ENCODE measurements at places on chromosomes 1 and 21.

DNA sequence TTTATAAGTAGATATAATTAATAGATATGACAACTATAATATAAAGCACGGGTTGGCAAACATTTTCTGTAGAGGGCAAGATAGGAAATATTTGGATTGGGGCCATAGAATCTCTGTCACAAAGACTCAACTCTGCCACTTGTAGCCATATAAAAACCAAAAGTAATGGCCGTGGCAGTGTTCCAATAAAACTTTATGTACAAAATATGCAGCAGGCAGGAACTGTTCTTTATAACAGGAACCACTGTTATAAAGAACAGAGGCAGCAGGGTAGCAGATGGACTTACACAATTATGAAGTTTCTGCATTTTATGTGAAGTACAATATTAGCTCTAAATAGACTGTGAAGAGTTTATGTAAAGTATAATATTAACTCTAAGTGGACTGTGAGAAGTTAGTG, 16.9 kb upstream of the QSOX1 start:
- no peak for DNase-seq

DNA sequence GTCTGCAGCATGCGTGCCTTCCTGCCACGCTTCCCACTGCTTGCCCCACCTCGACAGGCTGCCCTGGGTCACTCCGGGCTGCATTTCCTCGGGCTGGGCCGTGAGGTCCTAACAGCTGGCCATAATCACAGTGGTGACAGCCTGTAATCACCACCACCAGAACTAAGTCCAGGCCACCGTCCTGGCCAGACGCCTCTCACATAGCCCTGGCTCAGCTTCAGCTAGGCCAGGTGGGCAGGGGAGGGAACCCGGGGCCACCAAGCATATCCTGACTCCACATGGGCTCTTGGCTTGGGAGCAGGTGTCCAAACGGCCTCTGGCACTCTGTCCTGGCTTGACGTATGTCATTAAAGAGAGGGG, 229.5 kb downstream of the TRABD2B start:
- DNase-seq: no peak

DNA sequence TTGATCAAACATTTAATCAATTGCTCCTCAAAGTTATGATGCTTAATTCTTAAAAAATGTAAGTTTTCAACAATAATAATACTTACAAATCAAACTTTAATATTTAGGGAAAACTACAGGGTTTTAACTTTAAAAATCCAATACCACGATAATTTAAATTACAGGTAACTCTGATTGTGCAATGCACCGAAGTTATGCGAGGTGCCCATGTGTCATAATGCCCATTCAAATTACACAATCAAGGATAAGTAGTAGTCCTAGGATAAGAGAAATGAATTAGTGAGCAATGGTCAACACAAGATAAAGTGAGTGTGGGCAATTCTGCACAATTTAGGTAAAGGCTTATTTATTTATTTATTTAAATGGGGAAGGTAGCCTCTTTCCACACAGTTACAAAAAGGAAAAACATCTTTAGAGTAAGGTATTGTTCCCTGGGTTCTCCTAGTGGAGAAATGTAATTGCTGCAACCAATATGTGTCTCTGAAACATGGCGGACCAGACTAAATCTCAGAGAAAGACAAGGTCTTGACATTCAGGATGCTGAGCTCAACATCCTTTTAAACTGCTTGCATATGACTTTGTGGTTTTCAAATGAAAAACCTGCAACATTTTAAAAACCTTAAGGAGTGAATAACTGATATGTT, 164.2 kb downstream of the TTLL7 start:
- no peak for DNase-seq

DNA sequence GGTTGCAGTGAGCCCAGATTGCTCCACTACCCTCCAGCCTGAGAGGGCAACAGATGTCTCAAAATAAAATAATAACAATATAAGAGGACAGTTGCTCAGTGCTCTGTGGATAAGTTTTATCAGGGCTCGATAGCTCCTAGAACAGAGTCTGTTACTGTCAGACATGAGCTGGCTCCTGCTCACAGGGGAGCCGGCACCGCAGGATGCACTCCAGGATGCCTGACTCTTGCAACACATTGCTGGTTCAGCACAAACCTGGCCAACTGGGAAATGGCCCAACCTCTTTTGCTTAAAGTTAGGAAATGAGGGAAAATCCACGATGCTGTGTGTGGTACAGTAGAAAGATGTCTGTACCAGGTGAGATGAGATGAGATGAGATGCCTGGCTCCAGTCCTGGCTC, 5.8 kb upstream of the CTSE start:
- peak; percentile 56 for DNase-seq

- no peak for DNase-seq
Observed at GRCh38 chr1:175287377-175287776, 94.8 kb upstream of the KIAA0040 start.

DNA sequence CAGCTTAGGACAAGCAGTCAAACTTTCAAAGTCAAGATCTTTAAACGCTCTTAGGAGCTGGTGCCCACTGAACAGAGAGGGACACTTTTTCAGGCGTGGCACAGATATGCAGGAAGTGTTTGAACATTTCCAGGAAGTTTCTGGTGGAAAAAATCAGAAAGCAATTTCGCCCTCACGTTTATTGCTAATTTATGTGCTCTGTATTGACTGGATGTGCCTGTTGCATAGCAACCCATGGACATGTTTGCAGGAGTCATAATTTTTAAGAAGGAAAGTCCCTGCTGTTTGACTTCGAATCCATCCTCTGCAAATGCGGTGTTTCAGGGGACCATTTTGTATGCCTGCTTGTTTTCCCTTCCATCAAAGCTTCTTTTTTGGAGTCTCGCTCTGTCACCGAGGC, 239.9 kb upstream of the IRF2BP2 start:
- DNase-seq: no peak

GRCh38 chr1:65297706-65298105, 11.6 kb upstream of the DNAJC6 start:
- no peak for DNase-seq

DNA sequence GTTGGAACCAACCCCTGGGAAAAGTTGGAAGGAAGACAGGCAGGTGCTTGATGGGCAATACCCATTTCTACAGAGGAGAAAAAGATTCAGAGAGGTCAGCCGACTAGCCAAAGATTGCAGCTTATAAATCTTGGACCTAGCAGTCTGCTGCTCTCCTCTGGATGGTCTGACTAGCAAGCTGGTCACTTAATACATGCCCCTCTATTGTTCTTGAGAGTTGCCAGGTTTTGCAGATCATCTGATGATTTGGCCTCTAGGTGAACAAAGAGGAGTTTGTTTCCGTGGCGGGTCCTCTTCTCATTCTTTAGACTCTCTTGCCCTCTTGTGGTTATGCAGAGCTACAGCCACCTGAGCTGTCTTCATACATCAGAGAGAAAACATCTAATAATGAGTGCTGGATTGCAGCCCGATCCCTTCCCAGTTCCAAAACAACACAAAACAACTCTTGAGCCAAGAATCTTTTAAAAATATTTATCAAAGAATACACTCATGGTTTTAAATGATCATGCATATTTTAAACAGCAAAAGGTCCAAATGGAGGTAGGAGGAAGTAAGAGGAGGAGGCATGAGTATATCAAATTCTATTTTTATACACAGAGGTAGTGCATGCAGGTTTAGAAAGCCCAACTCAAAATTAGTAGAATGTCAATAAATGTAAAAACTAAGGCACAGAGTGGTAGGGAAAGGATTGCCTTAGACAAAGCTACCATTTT, 115.7 kb downstream of the SLC30A10 start:
- DNase-seq: peak; percentile 49

DNA sequence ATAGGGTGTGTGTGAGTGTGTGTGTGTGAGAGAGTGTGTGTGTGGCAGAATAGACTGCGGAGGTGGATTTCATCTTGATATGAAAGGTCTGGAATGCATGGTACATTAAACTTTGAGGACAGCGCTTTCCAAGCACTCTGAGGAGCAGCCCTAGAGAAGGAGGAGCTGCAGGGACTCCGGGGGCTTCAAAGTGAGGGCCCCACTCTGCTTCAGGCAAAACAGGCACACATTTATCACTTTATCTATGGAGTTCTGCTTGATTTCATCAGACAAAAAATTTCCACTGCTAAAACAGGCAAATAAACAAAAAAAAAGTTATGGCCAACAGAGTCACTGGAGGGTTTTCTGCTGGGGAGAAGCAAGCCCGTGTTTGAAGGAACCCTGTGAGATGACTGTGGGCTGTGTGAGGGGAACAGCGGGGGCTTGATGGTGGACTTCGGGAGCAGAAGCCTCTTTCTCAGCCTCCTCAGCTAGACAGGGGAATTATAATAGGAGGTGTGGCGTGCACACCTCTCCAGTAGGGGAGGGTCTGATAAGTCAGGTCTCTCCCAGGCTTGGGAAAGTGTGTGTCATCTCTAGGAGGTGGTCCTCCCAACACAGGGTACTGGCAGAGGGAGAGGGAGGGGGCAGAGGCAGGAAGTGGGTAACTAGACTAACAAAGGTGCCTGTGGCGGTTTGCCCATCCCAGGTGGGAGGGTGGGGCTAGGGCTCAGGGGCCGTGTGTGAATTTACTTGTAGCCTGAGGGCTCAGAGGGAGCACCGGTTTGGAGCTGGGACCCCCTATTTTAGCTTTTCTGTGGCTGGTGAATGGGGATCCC, 18.3 kb upstream of the HDAC1 start:
- DNase-seq: no peak

DNA sequence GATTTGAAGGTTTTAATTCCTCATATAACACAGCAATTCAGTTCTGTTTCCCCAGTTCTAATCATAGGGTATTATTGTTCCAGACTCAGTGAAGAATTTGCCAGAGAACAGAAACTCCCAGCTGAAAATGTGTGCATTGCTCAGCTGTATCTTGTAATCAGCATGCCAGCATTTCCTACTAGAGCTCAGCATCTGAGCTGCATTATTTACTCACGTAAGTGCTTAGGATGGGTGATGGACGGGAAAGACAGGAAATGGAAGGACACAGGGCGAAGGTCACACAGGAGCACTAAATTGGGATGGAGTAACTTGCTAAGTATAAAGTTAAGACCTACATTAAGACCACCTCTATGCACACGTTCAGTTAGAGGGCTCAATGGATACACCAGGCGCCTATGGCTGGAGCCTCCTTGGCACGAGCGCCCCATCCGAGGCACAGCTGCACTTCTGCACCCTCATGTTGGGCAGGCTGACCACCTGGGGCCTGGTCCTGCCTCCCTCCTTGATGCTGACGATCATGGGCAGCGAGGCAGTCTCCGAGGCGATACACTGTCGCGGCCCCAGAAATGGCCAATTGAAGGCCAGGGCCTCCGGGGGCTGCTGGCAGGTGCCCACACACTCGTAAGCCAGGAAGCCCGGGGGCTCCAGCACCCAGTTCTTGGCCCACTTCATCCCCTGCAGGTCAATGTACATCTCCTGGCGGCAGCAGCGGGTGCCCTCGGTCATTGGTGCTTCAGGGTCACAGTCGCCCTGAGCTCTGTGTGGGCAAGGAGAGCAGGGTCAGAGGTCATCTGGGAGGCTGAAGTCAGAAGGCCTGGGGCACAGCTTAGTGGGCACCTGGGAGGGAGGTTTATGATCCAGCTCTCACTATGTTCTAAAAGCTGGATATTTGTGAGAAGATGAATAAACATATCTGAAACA, 3.7 kb downstream of the LEFTY2 start:
- no peak for DNase-seq

DNA sequence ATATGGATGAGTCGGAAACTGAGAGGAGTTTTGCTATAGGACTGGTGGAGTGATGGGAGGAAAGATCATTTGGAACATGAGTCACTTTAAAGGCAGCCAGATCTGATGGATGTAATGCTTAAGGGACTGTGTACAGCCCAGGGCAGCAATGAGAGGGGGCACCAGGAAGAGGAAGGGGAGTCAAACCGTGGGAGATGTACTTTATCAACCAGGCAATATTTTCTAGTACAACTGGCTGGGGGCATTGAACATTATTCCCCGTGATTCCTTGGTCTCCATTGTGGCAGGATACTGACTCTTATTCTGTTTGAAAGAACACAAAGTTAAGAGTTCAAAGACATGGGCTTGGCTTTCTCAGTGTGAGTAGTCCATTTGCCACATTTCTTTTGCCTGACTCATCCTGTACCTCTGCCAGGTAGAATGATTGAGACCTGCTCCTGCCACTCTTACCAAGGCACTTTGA, 268.2 kb upstream of the NR5A2 start:
- DNase-seq: no peak

DNA sequence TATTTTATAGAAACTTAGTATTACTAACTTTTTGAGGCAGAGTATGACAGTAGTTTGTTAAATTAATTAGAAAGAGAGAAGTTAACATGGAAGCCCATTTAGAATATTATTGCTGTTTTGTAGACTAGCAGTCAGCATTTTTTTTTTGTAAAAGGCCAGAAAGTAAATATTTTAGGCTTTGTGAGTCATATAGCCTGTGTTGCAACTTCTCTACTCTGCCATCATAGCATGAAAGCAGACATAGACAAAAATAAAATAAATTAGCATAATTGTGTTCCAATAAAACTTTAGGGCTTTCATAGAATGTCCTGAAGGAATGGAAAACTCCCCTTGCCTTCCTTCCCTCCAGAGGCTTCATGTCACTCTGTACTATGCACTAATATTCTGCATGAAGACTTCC, 12.3 kb upstream of the RGS4 start:
- DNase-seq: peak; percentile 53

DNA sequence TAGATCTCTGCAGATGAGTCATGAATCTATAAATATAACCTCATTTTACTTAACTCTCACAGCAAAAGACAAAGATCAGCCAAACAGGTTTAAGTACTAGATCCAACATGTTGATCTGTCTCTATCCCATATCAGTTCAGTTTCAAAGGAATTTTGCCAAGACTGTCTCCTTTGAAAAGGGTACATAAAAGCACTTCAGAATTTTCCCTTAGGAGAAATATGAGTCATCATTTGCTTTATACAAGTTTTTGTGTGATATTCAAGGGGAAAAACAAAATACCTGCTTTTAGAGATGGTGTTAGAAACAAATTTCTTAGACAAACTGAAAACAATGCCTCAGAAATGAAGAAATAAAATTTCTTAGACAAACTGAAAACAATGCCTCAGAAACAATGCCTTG, 73.5 kb upstream of the LRRC7 start:
- DNase-seq: no peak

DNA sequence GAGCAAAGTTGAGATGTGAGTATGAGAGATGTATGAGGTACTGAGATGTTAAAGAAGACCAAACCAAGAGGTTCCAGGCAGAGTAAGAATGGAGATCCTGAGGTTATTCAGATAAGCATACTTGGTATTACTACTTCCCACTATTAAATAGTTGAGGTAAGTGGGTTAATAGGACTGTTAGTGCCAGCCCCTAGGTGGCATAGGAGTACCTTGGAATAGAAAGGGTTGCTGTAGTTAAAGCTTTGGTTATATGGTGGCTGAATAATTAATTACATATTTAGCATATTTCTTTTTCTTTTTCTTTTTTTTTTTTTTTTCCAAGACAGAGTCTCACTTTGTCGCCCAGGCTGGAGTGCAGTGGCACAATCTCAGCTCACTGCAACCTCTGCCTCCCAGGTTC, 397.9 kb upstream of the TMPRSS15 start:
- no peak for DNase-seq

- DNase-seq: no peak
Observed at GRCh38 chr1:161720956-161721737, at the start of gene FCRLB. FCRLB (plus strand) TSS chr1:161721544; CDS start chr1:161722673, 1,129 bp downstream.

- DNase-seq: no peak
Observed at GRCh38 chr1:55623311-55623710, 408.1 kb upstream of the USP24 start.
